ACHN (cell line): ENCODE measurements at places on chromosomes 11 and 22.
A peak's percentile ranks its signal among the peaks of the same experiment; 100 is the strongest.

- DNase-seq, result no peak
Measured at GRCh38 chr11:81098471-81098870, 1635.2 kb downstream of the FAM181B start.

DNA sequence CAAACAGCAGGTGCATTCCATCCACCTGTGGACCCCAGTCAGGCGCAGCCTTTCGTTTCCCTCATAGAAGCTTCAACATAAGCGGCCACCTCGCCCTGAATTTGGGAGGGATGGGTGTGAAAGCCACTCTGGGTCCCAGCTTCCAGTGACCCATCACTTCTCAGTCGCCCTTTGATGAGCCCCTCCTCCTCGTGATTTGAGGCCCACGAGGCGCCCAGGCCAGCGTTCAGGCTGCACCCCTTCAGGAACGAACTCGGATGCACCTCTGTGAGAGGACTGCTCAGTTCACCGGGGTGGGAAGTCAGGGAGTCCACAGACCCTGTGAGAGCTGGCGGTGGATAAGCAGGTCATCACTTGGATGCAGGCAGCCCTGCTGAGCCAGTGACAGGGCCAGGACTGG, 1118.2 kb downstream of the BRD1 start:
- DNase-seq, result no peak

- peak; percentile 38 for DNase-seq
Measured at GRCh38 chr11:8732748-8733241, 50.2 kb downstream of the RPL27A start.

DNA sequence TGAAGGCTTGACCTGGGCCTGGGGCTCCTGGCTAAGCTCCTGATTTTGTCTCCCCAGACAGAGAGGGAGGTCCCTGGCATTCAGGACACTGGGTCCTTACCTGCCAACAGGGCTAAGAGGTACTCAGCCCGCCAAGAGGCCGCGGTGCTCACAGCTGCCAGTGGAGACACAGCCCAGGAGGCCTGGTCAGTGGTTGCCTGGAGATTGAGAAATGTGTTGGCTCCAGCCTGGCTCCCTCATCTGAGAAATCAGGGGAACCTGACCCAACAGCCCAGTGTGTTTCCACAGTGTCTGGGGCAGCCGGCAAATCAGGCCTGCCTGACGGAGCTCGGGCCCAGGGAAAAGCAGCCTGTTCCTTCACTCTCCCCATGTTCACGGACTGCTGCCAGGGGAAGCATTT, 79.4 kb upstream of the NAV2 start:
- DNase-seq, result no peak

DNA sequence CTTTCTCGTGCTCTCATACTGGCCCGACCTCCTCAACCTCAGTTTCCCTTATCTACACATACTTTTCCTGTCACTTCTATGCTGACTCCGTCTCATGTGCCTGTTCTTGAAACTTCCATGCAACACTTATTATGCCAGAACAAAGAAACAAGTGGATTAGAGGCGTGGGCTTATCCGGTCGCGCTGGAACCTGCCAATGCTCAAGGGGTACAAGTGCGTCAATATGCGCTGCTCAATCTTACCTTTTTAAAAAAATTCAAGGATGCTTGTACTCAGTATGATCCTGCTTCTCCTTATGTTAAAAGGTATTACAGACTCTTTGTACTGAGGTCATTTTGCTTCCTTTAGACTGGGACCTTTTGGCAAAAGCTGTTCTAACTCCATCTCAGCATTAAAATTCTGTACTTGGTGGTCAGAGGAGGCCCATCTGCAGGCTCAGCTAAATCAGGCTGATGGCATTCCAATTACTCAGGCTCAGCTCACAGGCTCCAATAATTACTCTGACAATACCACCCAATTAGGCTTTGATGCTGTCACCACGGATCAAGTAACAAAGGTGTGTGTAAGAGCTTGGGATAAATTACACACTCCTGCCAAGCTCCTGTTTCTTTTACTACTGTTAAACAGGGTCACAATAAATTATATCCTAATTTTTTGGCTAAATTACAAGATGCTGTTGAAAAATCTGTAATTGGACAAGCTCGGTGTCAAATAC, 26.3 kb upstream of the ALDH3B2 start:
- DNase-seq, result no peak

DNA sequence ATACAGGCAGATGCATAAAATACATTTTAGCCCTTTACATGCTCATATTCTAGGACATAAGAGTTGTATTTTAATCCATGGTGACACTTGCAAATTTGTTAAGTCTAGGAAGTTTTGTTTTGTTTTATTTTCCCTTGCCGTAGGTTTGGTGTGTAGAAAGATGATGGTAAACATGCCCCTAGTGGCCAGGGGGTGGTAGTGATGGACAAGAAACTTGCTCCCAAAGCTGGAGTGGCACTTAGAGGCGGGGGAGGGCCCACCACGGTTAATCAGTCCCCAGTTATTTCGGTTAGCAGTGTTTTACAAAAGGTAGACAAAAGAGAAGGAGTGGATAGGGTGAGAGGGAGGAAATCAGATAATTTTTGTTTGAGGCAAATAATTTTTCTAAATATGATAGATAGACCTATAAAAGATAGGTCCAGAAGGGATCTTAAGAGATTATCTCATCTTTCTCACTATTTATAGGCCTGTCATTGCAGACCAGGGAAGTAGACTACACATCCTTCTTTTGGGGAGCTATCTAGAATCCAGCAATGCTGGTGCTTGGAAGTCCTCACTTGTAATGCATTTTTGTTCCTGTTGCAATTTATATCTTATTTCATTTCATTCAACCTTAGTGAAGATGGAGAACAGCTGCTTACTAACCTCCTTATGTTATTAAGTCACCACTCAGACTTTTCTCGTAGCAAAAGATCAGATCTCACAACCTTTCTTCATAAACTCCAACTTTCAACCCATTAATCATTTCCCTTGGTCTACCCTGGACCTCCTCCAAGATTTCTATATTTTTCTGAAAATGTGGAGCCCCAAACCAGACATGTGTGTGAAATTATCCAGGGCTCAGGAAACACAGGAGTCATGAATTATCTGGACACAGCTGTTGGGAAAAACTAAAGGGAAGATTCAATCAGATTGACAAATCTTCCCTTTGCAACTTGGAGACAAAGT, 5.9 kb upstream of the BDNF start:
- DNase-seq, result peak; percentile 54

DNA sequence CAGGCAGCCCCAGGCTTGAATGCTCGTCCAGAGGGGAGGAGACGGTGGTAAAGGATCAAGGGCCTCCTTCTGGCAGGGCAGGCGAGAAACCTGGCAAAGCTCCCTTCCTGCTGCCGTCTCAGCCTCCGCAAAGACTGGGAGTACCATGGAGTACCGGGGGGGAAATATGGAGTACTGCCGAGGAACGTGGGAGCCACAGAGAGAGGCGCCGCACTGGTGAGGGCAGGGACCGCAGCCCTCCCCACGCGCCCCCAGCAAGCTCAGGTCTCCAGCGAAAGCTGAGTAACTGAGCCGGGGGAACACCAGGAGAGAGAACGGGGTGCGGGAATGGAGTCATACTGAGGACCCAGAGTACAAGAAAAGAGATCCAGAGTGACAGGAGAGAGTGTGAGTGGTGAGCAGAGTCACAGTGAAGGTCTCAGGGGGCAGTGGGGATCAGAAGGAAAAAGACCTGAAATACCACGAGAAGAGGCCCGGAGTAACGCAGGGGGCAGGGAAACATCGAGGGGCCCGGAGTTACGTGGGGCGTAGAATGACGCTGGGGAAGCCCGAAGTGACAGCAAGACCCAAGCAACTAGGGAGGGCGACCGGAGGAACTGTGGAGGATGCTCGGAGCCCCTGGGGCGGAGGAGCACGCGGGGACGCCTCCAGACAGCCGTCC, 740 bp downstream of the EML3 start:
- DNase-seq, result peak; percentile 51

DNA sequence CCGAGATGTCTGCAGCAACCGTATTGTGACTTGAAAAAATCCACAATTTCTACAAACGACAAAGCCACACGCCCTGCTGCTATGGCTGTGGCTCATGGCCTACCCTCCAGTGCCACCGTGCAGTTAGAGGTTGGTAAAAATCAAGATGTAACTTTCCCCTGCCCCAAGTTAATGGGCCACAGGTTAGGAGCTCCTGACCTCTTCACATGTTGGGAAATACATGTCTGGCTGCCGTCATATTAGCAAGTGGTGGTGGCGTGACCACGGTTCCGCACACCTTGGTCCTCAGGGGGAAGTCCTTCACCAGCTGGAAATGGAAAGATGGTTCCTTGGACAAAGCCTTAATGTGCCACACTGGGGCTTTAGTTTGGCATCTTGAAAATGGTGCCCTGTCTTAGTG, 27.4 kb upstream of the CCND1 start:
- no peak for DNase-seq

DNA sequence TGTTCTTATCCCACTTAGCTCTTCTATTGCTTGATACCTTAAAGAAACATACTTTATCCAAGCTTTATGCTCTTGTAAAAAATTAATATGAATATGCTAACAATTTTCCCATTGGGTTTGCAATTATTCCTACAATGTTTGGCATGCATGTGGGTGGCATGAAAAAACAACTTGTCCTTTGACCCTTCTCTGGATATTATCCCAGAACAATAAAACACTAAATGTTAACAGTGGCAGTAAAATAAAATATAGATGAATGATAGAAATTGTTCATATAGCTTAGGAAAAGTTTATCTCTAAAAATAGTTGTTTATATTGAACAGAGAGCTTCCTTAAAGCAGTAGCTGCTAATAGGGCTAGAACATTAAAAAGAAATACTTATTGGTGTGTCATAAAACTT, 860.5 kb upstream of the LRRC4C start:
- no peak for DNase-seq

- no peak for DNase-seq
Measured at GRCh38 chr11:62985041-62985750, 429 bp upstream of the SLC22A6 start.

DNA sequence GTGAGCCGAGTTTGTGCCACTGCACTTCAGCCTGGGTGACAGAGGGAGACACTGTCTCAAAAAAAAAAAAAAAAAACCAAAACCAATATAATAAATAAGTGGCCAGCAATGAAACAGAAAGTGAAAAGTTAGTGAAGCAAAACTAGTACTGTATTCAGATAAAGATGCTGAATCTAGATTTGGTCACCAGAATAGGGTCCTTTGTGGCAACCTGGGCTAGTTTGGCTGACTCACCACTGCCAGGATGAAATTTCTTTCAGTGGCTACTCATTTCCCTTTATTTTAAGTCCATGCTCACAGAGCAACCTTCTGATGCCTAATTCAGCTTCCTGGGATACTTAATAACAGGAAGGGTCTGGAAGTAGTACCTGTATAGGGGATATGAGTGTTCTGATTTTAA, 26.0 kb downstream of the LIMK2 start:
- no peak for DNase-seq

- DNase-seq, result no peak
Measured at GRCh38 chr11:76801225-76801624, 18.1 kb downstream of the TSKU start.

DNA sequence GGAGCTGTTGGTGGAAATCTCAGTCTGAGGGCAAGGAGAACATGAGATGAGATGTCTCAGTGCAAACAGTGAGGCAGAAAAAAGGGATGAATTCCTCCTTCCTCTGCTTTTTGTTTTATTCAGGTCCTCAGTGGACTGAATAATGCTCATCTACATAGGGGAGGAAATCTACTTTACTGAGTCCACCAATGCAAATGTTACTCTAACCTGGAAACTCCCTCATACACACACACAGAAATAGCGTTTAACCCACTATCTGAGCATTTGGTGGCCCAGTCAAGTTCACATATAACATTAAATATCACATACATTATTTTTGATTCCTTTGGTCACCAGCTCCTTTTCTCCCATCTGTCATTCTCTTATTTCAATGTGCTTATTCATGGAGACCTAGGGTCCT, 418.8 kb downstream of the TMEM135 start:
- no peak for DNase-seq
